ENCODE measurements at places on chromosomes 2 and 18.

- no peak for DNase-seq
These were observed 70.8 kb upstream of the STK17B start for GRCh38 chr2:196242131-196242620.

- DNase-seq, result no peak
These were observed 678 bp downstream of the PIAS2 start for GRCh38 chr18:46916551-46917107.

GRCh38 chr2:60213865-60214625 is 339.4 kb downstream of the BCL11A start:
- peak; percentile 83 for DNase-seq

DNA sequence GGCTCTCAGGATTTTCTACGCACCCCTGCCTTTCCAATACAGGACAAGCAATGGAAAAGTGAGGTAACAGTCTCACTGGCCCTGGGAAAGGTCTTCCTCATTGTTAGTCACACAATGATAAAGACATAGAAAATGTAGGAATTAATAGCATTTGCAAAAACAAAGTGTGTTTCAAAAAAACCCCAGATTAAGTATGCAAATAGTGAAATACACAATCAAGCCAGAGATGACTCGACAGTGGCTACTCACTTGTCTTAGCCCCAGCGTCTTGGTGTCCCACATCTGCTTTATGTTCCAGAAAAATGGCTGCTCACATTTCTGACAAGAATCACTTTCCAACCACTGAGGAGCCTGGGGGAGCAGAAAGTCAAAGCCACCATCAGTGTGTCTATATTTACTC is 47.0 kb upstream of the AP1S3 start:
- no peak for DNase-seq

DNA sequence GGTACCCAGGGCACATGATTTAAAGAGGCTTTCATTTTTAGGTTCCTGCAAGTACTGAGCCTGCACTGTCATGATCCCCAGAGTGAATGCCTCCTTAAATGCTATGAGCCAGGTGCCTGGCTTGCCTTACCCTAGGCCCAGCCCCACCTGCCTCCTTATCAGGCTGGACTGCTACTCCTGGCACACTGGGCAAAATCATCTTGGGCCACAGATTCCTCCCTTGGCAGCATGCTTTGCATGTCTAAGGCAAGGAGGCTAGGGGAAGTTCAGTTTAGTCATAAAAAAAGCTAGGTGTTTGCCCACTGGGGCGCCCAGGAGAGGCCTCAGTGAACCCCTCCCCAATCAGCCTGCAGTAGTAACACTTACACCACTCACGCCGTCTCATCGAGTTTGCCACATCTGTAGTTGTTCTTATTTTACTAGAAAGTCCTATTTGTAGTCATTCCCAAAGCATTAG is 45.1 kb downstream of the LBH start:
- DNase-seq, result no peak

- no peak for DNase-seq
These were observed 617.4 kb downstream of the CCDC85A start for GRCh38 chr2:56801214-56801613.

- DNase-seq, result no peak
These were observed 39.8 kb downstream of the TRAK2 start for GRCh38 chr2:201411421-201411820.

GRCh38 chr2:233387667-233388528 is 33.6 kb downstream of the DGKD start:
- no peak for DNase-seq

DNA sequence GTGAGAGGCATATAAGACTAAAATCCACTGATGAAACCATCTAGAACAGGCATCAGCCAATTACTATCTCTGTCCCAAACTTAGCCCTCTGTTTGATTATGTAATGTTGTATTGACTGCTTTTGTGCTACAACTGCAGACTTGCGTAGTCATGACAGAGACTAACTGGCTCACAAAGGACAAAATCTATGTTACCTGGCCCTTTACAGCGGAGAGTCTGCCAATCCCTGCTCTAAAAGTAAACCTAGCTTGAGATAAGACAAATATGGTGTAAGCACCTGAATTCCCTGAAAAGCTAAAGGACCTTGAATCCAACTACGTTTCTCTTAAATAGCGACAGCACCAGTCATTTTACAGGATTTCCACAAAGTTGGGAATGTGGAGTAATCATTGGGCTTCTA is 102.8 kb upstream of the LRRTM1 start:
- DNase-seq, result no peak

GRCh38 chr2:126653761-126654160 is 2.2 kb upstream of the GYPC start:
- DNase-seq, result no peak

GRCh38 chr2:15918761-15919356 is 21.5 kb upstream of the MYCN start:
- no peak for DNase-seq

- DNase-seq, result no peak
These were observed 4.5 kb downstream of the RBKS start for GRCh38 chr2:27885661-27886060.

- no peak for DNase-seq
These were observed 8.6 kb upstream of the IL36A start for GRCh38 chr2:112996635-112997034.

DNA sequence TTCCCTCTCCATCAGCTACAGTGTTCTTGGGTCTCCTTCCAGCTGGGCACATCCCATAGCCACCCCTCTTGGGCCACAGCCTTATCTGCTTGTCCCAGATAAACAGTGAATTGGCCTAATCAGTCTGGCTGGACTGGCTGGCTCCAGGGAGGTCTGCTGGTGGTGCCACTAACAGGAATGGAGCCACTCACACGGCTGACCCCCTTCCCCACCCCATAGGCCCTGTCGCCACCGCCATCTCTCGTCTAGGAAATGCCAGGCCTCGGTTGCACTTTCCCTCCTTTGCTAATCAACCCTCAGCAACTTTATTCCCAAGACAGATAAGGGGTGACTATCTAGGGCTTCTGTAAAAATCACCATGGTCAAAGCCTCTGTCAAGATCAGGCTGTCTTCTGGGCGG is 23.0 kb upstream of the TNP1 start:
- no peak for DNase-seq

DNA sequence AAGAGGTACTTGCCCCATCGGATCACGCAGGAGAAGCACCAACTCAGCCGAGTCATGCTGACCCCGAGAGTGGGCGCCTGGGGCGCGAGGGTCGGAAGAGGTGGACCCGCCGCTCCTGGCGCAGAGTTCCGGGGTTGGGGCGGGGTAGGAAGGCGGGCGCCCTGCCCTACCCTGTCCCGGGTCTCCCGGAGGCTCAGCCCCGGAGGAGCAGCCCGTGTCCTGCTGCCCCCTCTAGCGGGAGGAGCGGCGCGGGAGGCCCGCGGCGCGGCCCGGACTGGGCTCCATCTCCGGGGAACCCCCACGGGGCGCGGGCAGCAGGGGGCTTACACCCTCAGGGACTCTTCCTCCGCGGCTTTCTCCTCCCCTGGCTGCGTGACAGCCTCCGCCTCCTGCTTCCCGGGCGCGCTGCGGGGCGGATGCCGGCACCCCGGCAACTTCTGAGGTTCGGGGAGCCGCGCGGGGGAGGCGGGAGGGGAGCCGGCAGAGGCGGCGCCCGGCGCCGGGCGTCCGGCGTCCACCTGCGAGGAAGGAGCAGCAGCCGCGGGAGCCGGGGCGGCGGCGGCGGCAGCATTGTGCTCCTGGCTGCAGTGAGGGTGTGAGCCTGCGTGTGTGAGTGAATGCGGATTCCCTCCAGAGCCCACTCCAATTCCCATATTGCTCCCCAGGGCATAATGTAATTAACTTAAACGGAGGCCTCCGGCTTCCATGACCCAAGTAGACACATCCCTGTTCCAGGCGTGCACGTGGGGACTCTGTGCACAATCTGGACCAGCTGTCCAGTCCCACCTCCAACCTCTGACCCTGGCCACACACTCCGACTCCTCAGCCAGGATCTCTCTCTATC is 7.6 kb upstream of the TNS1 start:
- no peak for DNase-seq

- no peak for DNase-seq
These were observed 93.2 kb downstream of the DHRS9 start for GRCh38 chr2:169162613-169163012.

DNA sequence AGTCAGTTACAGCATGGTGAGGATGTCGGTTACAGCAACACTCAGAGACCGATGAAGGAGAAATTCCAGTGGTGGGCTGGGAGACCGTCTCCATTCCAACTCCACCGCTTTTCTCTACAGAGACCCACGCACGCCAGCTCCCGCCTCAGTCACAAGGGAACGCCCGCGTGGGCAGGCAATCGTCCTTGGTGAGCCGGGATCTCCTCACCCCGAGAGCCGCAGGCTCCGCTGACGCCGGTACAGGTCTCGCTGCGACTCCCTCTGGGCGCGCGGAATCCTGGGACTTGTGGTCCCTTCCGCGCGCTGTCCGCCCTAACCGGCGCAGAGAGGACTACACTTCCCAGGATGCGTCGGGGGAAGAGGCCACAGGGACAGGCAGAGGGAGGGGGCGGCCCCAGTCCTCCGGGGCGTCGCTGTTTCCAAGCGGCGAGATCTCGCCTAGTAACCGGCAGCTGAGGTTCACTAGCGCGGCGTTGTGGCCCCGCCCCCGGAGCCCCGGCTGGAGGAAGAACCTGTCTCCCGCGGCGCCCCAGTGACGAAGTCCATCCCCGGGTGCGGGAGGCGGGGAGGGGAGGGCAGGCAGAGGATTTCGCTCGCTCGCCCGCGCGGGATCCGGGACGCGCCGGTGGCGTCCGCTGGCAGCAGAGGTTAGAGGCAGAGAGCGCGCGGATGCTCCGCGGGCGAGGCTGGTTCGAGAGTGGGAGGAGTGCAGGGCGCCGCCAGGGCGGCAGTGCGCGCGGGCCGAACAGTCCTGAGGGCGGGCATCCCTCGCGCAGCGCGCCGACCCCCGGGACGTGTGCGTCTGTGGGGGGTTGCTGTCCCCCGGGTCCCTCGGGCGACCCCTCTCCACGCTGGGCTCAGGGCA is at the start of gene EML6:
TSS of gene EML6 (plus strand) at position 532 of the 865 bp plus-strand sequence. CDS start 1,400 bp downstream, outside the sequence.
- peak; percentile 98 for DNase-seq

GRCh38 chr2:146041274-146041910 is 1521.5 kb upstream of the ZEB2 start:
- no peak for DNase-seq

GRCh38 chr18:61209801-61210200 is 123.4 kb upstream of the CDH20 start:
- DNase-seq, result no peak

DNA sequence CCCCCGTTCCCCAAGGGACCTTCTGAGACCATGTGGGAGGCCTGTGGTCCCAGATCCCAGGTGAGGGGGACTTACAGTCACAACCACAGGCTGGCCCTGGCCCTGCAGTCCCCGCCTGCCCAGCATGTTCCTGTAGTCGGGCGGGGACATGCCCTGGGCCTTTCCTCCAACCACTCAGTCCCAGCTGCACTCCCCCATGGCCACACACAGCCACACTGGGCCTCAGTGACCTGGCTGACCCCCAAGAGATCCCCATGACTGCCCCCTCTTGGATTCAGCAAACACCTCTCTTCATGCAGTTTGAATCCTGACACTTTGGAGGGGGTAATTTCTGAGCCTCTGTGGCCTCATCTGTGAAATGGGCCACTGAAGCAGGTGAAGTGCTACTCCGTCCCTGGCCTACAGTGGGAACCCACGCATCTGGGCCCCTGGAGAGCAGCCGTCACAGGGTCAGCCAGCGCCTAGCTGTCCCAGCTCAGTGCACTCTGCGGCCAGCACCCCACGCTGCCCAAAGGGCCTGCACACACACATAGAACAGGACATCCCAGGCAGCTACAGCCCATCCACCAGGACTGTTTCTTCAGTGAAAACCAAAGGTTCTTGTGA is 12.7 kb upstream of the ARHGEF4 start:
- DNase-seq, result no peak

GRCh38 chr2:227829337-227829736 is 15.7 kb downstream of the CCL20 start:
- DNase-seq, result no peak

GRCh38 chr18:66317243-66318090 is 286.4 kb downstream of the CDH19 start:
- DNase-seq, result no peak

DNA sequence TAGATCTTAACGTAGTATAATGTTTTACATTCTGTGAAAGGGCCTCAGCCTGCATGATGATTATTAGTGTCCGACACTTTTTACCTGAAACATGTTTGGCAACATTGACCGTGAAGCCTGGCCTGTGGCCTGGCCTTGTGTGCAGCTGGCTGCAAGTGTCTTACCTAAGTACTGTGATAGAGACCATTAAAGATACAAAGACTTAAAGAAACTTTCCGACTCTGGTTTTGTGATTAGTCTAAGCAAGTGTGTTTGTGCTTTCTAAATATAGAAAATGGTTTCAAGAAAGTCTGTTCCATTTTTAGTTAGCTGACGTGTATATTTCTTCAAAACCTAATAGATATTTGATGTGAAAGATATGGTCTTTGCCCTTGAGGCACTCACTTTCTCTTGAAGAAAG is 601.8 kb downstream of the LRP1B start:
- no peak for DNase-seq

DNA sequence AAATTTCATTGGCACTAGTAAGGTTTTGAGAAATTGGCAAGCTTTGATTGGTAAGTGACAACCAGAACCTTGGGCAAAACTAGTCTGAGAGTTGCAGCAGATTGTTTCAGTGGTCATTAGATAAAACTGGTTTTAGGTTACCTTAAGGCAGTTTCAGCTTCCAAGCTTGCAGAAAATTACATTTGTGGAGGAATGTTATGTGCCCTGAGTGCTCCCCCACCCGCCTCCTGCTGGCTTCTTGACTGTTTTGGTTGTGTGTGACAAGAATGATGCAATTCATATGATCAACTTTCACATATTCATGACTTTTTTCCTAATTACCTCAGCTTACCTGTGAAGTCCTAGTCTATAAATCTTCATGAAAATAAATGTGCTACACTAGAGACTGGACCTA is 599.5 kb upstream of the ZNF804A start:
- no peak for DNase-seq

- DNase-seq, result no peak
These were observed 199.9 kb upstream of the FN1 start for GRCh38 chr2:215635788-215636139.

- no peak for DNase-seq
These were observed 118.1 kb upstream of the EPAS1 start for GRCh38 chr2:46179037-46179621.

- DNase-seq, result no peak
These were observed 31.6 kb upstream of the CASP10 start for GRCh38 chr2:201151127-201151981.

- no peak for DNase-seq
These were observed 208.0 kb downstream of the TPGS2 start for GRCh38 chr18:36620788-36621187.

DNA sequence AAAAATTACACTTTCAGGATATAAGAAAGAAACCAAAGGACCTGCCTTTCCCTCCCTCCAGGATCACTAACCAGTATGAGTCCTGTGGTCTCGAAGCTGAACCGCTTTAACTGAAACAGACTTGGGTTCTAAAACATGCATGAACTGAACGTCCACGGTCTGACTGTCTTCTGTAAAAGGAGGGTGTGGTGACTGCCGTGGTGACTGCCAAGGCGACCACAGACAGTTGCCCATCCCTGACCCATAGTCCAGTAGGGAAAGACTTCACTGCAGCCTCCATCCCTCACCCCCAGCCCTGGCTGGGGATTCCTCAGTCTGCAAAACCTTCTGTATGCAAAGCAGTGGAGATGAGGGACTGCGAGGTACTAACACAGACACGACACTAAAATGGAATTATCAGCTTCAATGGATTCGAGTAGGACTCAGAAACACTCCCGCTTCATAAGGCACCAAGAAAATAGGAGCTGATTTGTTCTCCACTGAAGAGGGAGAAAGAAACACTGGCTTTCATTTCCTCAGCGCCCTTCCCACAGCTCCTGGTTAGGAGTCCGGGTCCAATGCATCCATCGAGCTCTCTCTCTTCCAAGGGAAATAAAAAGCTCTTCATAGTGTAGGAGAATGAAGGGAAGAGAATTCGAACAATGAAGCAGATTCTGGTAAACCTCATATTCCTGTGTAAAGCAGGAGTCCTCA is 197.2 kb downstream of the HDAC4 start:
- DNase-seq, result no peak

Data from DMS153 (cell line).